ENCODE measurements at places on chromosomes 16 and 17. TPM values are rescaled to one million over a fixed set of nuclear protein-coding genes. Genes with fewer than 3 reads are reported as not detected.

KRT33A gene
- total RNA-seq, result not detected

NLRP1 gene
- total RNA-seq, result 16.2 TPM

NPW gene
- total RNA-seq, result 0.41 TPM

TBX2 gene
- total RNA-seq, result 0.73 TPM

KCNG4 gene
- total RNA-seq, result 0.97 TPM

KIF19 gene
- total RNA-seq, result not detected

MRPL28 gene
- 85.1 TPM for total RNA-seq

TBL3 gene
- total RNA-seq, result 30.2 TPM

KRTAP2-3 gene
- total RNA-seq, result not detected

C17orf50 gene
- 0.85 TPM for total RNA-seq

CMIP gene
- 15.4 TPM for total RNA-seq

GPT2 gene
- 24.7 TPM for total RNA-seq

OTOA gene
- 1.0 TPM for total RNA-seq

HEATR3 gene
- 9.6 TPM for total RNA-seq

CDRT15L2 gene
- total RNA-seq, result not detected

SLC35G6 gene
- 0.52 TPM for total RNA-seq

ARHGDIG gene
- total RNA-seq, result 18.3 TPM

ATAD5 gene
- 3.8 TPM for total RNA-seq

KRTAP2-2 gene
- not detected for total RNA-seq

CAPNS2 gene
- total RNA-seq, result 0.31 TPM

PIK3R6 gene
- total RNA-seq, result 0.23 TPM

CES1 gene
- total RNA-seq, result 19.9 TPM

KRT40 gene
- total RNA-seq, result not detected

OTOP2 gene
- total RNA-seq, result 0.25 TPM

TMEM235 gene
- 0.66 TPM for total RNA-seq

SEPTIN12 gene
- not detected for total RNA-seq

MT1H gene
- total RNA-seq, result 6.5 TPM

LSM12 gene
- 74.8 TPM for total RNA-seq

CD300A gene
- total RNA-seq, result 0.52 TPM

SERPINF2 gene
- 0.43 TPM for total RNA-seq

OR4D1 gene
- 0.36 TPM for total RNA-seq

DDX42 gene
- total RNA-seq, result 105 TPM

SDK2 gene
- 13.3 TPM for total RNA-seq

CA7 gene
- not detected for total RNA-seq

MRPS7 gene
- total RNA-seq, result 108 TPM

UBALD1 gene
- total RNA-seq, result 11.8 TPM

CMTM1 gene
- 3.9 TPM for total RNA-seq

FNDC8 gene
- not detected for total RNA-seq

NOB1 gene
- 39.7 TPM for total RNA-seq

OVCA2 gene
- 12.7 TPM for total RNA-seq

DNAI2 gene
- total RNA-seq, result not detected

LITAFD gene
- not detected for total RNA-seq

TSPOAP1 gene
- 22.4 TPM for total RNA-seq

SULT1A3 gene
- 13.1 TPM for total RNA-seq

EVPLL gene
- 0.09 TPM for total RNA-seq

GALR2 gene
- 0.81 TPM for total RNA-seq
